Astrocyte of the cerebellum (primary cell): ENCODE measurements at places on chromosomes 1 and 21.

GRCh38 chr1:248825909-248826760, at the start of gene SH3BP5L:
Gene SH3BP5L (minus strand): TSS chr1:248825915. CDS start chr1:248824935, 980 bp downstream.
- DNase-seq: peak; percentile 88

DNA sequence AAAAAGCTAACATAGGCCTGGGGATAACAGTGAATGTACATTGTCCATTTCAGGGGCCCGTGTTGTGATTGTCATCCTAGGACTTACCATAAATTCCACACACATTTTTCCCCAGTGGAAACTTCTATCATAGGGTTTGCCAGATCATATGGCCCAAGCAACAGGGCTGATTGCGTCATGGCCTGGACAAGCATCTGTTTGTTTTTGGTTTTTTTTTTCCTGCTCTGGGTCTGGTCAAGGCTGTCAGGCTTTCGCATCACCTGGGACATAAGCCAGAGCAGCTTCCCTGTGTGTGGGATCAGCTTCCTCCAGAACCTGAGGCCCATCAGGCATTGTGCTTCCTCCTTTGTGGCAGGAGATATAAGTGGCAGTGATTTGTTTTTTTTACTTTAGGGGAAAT, 598.5 kb upstream of the USP24 start:
- DNase-seq: no peak

- DNase-seq: no peak
These were observed 539.2 kb upstream of the PRMT6 start for GRCh38 chr1:106517224-106517623.

- no peak for DNase-seq
These were observed 101.5 kb downstream of the ACTL8 start for GRCh38 chr1:17856496-17857108.

GRCh38 chr1:153612755-153613331, at the start of gene S100A16:
Gene S100A16 (minus strand): TSS chr1:153613137. CDS start chr1:153608151, 4,986 bp downstream.
- no peak for DNase-seq

DNA sequence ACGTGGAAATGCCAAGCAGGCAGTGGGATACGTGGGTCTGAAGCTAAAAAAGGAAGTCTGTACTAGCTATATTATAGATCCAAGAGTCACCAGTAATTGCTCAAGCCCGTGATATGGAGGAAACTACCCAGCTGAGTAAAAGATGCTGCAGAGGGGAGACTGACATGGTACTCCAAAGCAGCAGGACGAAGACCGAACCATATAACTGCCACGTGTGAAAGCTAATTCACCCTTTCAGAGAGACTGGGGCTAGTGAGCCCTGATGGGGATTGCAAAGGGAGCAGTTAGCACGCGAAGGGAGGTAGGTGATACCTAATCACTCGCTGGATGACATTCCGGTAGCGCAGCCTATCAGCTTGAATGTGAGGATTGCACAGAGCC, 316 bp downstream of the AP4B1 start:
- no peak for DNase-seq

GRCh38 chr1:66492424-66492823, 41.5 kb upstream of the SGIP1 start:
- DNase-seq: no peak

- DNase-seq: no peak
These were observed 8.5 kb downstream of the TTF2 start for GRCh38 chr1:117068580-117068979.

DNA sequence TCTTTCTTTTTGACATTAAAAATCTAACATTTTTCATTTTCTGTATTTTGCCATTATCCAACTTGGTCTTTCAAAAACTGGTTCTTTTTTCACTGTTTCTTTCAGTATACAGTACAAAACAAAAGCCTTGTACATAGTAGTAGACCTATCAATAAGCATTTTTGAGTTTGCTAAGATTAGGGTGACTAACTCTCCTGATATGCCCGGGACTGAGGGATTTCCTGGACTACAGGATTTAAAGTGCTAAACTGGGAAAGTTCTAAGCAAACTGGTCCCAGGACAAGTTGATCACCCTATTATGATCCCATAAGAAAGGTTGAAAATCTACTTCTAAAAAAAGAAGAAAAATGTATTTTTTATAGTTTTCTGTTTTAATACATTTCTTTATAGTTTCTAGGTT, 120.9 kb downstream of the USP25 start:
- DNase-seq: no peak

DNA sequence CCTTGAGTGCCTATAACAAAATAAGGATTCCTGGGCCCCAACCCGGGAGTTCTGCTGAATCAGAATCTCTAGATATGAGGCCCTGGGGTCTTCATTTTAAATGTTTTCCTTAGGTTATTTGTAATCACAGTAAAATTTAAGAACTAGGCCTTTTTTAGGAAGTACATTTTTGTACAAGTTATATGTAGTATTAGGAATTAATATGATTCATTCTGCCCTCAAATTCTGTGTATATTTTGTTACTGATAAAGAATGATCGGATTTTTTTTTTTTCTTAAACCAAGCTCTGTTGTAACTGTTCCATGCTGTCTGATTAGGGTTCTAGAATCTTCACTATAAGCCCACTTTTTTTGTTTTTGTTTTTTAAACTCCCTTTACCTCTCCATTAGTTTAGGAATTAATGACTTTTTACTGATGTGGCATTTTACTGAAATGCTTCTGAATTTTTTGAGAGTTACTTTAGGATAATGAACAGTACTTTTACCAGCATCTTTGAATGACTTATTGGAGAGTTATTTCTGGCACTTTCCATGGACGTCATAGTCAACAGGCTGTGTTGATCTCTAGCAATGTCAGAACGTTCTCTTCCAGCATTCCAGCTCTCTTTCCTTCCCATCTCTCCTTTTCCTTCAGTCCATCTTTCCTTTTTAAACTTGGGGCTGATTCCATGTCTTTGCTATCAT, 48.3 kb downstream of the CLIC4 start:
- DNase-seq: peak; percentile 38

DNA sequence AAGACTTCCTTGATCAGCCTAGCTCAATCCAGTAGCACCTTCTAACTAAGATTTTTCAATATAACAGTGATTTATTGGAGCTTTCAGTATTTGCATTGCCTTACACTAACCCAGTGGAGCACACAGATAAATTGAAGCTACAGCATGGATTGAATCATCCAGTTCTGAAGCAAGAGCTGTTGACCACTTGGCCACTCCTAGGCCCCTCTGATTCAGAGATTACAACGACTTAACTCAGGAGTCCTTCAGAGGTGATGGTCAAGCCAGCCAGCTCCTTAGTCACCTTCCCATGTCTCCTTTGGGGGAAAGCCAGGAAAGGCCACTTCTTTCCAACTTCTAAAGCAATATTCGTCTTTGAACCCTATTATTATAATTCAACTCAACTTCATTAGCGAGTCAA, 151.8 kb downstream of the TENT5C start:
- no peak for DNase-seq

GRCh38 chr1:218395916-218396315, 50.8 kb downstream of the TGFB2 start:
- DNase-seq: no peak

DNA sequence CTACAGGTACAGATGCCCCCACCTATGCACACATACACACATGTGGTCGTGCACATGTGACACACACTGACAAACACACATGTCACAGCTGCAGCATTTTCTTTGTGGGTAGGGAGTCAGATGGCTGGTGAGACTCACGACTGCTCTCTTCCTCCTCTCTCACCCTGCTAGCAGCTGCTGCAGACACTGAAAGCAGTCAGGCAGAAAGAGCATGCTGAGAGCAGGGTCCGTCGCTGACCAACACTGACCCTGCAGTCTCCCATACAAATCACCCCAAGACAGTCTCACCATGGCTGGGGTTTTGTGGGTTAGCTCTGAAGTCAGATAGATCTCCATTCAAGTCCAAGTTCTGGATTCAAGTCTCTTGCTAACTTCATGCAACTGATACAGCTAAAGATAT, 188.3 kb downstream of the ASTN1 start:
- no peak for DNase-seq

DNA sequence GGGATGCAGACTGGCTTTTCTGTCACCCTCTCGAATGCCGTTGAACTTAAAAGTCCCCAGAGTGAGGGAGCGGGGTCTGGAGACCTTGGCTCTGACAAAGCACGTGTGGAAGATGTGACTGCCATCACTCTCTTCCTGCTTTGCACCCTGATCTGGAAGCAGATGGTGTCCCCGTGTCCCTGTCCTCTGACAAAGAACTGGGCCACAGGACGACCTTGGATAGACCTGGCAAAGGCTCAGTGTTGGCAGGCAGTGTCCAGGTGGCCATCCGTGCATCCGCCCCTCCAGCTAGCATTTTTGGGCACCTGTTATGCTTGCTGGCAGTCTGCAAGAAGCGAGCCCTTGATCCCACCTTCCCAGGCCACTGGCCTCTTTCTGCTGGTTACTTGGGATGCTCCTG, 27.4 kb downstream of the ARHGEF10L start:
- DNase-seq: no peak

DNA sequence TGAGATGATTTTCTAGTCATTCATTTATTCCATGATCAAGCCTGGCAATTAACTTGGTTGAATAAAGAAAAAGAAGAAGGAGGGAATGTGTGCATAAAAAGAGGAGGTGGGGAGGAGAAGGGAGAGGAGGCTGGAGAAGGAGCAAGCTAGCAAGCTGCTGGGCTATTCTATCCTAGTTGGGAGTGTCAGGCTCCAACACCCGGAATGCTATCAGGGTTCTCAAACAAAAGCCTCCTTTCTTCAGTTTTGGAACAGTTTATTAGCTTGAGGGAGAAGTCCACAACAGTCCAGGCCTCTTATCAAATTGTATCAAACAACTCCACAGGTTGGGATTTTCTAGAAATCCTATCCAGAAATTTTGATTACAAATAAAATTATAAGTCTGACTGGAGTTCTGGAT, 80.0 kb downstream of the BCAR3 start:
- no peak for DNase-seq

DNA sequence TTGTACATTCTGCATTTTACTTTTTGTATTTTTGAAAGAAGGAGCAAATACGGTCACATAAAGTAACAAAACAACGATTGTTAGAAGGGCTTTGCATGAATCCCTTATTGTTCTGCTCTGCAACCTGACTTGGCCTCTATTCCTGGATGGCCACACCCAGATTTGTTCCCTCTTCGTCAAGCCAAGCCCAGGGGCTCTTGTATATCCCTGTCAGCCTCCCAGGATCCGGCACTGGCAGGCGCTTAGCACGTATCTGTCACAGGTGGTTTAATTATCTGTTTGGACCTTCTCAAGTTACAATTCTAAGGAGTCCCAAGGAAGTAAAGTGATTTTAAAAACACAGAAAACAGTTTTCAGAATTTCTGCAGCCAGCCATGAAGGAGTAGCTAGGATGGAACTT, 28.0 kb downstream of the CRYAA start:
- DNase-seq: no peak

GRCh38 chr1:169309178-169310166, 58.1 kb downstream of the NME7 start:
- DNase-seq: no peak

- no peak for DNase-seq
These were observed 93.6 kb upstream of the ACTRT2 start for GRCh38 chr1:2927393-2928360.

DNA sequence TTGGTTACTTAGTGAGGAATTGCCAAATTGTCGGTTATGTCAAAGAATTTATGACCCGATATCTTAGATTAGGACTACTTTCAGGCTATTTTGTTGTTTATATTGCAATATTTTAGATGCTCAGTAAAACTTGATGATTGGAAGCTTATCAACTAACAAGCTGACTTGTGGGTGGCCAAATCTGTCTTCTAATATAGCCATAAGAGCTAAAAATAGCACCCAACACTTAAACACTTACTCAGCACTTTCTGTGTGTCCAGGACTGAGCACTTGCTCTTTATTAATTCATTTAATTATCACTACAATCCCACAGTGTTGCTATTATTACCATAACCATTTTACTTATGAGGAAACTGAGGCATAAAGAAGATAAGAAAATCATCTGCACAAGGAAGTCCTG, 50.4 kb downstream of the RWDD3 start:
- DNase-seq: no peak

DNA sequence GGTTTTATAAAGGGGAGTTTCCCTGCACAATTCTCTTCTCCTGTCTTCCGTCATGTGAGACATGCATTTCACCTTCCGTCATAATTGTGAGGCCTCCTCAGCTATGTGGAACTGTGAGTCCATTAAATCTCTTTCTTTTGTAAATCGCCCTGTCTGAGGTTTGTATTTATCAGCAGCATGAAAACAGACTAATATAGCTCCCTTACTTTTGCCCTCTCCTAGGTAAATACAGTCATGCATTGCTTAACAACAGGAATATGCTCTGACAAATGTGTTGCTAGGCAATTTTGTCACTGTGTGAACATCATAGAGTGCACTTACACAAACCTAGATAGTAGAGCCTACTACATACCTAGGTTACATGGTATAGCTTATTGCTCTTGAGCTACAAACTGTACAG, 616.8 kb downstream of the RWDD3 start:
- DNase-seq: no peak

DNA sequence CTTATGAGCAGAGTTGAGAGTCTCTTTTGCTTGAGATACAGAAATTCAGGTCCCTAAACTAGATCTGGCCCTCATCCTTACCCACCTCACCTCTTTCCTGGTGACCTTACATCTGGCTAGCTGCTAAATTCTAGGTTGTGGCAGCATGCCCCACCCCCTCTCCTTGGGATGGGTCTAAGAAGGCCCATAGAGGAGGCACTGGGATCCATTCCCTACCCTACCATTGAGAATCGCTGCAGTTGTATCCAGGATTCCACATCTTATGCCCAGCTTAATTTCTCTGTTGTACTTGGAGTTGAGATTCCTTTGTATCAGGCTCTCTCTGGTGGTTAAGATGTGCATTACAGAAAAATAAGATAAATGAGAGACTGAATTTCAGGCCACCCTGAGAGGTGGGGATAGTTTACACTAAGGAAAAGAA, 9.5 kb upstream of the TMEM39B start:
- DNase-seq: peak; percentile 63

DNA sequence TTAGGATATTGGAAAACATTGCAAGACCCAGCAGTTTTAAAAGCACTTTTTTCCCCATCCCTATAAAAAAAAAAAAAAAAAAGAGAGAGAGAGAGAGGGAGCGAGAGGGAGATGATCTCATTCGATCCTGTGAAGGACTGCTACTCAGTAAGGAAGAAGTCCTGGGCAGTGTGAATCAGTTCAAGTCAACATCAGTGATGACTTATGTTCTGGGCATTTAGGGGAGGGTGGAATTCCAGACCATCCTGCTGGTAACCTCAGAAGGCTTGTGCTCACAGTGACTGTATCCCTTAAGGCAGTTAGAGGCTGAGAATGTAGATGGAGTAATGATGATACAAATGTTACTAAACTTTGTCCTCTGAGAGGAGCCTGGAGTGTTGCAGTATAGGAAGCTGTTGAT, 151.4 kb downstream of the TGFB2 start:
- DNase-seq: peak; percentile 92

GRCh38 chr1:92424381-92424780, 62.3 kb downstream of the GFI1 start:
- no peak for DNase-seq
